Activated CD8-positive, alpha-beta memory T cell treated with anti-CD3 and anti-CD28 coated beads for 48 hours (primary cell): ENCODE measurements at places on chromosomes 13 and 19.

DNA sequence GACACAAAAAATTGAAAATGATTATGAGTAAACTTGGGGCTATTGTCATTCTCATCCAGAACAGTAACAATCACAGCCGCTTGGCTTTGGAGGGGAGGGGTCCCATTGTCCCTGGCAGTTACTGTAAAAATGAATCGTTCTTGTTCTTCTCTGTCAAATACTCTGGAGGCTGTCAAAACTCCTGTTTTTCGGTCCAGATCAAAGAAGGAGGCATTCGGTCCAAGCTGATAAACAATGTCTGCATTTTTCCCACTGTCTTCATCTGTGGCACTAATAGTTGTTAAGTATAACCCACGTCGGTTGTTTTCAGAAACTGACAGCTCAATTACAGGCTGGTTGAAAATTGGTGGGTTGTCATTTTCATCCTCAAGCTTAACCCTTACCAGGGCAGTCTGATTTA, 3.4 kb downstream of the PCDH9 start:
- DNase-seq = no peak

- DNase-seq = no peak
These were observed 21.6 kb downstream of the SLC25A30 start for GRCh38 chr13:45396533-45397095.

- DNase-seq = no peak
These were observed 548.2 kb downstream of the GPC5 start for GRCh38 chr13:91946498-91947070.

DNA sequence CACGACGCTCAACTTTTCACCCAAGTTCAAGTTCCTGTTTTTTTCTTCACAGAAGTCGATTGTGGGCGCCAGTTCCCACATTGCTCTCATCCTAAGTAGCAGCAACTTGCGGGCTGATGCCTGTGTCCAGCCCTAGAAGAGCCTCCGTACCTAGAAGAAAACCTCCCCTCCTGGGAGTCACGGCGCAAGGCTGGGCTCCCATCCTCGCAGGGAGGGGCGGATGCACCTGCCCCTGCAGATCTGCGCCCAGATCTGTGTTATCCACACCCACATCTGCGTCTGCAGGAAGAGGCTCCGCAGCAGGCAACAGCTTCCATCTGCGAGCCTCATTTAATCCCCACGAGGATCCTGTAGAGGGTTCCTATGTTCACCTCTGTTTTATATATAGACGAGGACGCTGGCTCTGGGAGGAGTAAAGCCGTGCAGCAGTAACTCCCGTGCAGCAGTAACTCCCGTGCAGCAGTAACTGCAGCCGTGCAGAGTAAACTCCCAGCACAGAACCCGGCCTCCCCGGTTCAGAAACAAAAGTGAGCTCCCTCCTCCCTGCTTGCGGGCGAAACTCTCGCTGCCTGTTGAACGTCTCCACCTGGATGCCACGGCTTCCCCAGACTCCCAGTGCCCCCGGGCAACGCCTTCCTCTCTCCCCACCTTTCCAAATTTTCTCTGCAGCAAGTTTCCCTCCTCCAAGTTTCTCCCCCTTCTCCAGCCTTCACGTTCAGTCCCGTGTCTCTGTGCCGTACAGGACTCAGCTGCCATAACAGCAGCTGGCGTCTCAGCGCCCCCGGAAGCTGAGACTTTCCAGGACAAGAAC, 23.5 kb upstream of the LAIR1 start:
- no peak for DNase-seq

GRCh38 chr13:96696389-96696900, 297.8 kb downstream of the OXGR1 start:
- no peak for DNase-seq

DNA sequence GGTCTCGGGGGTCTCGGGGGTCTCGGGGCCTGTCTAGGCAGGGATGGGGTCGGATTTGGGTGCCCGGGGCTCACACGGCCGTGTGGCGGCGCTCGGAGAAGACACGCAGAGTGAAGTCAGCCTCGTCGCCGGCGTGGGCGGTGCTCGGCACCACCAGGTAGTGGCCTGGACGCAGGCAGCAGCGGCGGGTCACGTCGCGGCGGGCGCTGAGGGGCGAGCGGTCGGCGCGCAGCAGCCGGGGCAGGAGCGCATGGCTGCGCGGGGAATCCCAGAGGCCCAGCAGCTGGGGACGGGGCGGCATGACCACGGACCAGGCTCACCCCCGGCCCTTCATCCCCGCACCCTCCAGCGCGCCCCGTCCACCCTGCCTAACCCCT, 8.2 kb downstream of the CAPN12 start:
- DNase-seq = peak; percentile 44

- DNase-seq = no peak
These were observed 14.2 kb upstream of the LILRB1 start for GRCh38 chr19:54616057-54616456.

DNA sequence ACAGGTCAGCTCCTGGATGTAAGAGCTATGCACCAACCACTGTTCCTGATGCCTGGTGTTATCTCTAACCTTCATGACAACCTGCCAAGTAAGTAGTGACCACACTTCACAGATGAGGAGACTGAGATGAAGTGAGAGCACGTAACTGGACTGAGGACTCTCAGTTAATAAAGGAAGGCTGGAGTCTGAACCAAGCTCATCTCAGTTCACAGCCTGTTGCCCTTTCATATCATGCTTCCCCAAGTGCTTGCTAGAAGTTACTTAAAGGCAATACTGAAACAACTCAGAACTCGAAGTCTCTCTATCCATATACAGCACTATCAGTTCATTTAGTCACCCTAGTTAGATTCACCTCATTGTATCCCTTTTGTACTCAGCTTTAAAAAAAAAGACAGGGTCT, 119.7 kb downstream of the ABCC4 start:
- no peak for DNase-seq
